ENCODE measurements at places on chromosomes 5 and 9.

DNA sequence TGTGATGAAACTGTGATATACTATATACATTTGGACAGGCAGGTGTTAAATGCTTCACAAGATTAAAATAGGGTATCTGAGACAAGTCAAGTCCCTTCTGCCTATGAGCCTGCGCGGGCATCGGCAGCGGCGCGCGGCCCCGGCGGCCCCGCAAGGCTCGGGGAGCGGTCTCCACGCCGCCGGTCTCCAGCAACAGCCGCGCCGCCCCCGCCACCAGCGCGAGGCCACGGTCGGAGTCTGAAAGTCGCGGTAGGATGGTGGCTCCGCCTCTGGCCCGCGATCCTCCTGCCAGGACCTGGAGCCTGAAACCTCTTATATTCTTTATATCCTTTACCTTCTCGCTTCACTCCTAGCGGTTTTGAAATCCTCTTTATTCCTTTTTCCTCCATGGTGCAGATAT is 99.4 kb downstream of the INSL6 start:
- no peak for DNase-seq

- DNase-seq = no peak
Observed at GRCh38 chr5:147406636-147407035, 103.2 kb downstream of the DPYSL3 start.

DNA sequence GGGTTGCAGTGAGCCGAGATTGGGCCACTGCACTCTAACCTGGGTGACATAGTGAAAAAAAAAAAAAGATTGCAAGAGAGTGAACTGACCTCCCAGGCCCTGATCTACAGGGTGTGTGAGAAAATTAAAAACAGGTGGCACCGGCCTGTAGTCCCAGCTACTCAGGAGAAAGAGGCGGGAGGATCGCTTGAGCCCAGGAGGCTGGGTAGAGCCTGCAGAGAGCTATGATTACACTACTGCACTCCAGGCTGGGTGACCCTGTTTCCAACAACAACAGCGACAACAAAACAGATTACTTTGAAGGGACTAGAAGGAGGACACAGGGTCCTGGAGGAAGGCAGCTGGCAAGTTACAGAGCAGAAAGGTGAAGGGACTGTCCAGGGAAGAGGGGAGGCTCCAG is 42.2 kb upstream of the FABP6 start:
- DNase-seq = no peak

GRCh38 chr5:144433140-144433822 is 262.6 kb downstream of the KCTD16 start:
- no peak for DNase-seq

DNA sequence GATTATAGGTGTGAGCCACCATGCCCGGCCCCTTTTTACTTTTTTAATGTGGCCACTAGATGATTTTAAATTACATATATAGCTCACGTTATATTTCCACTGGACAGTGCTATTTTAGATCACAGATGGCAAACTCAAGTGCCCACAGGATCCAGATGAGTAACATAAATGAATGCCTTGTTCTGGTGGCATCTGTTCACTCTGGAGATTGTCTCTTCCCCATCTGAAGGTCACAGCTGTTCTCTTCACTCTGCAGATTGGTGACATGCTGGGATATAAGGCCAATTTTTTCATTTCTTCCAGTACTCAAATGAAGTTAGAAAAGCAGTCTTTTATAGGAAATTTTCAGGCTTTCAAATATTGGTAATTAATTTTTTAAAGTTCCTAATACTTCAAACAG is 160.1 kb downstream of the DOCK8 start:
- DNase-seq = no peak

DNA sequence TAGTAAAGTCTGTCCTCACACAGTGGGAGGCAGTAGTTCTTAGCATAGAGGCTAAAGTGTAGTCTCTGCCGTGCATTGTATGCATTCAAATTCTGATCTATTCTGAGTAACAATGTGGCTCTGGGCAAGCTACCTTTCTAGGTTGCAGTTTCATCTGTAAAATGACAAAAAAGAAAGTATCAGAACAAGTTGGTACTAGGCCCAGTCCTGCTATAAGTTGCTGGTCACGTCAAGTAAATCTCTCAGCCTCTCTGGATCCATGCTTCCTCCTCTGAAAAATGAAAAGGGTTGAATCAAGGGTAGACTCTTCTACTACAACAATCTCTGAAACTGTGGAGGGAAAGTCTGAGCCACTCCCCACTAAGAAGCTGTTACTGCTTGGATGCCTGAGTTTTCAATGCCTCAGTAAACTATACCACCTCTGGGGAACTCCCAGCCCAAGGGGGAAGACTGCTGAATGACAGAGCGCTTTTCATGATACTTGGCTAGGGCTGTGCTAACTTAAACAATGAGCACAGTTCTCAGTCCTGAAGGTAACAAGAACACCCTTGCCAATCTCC is 34.5 kb upstream of the SPARC start:
- DNase-seq = no peak

- peak; percentile 24 for DNase-seq
Observed at GRCh38 chr9:96450613-96451528, 902 bp downstream of the HABP4 start.

GRCh38 chr5:67496051-67496450 is 299.5 kb upstream of the CD180 start:
- no peak for DNase-seq

GRCh38 chr9:89879701-89880100 is 274.9 kb downstream of the GADD45G start:
- no peak for DNase-seq

GRCh38 chr5:8869932-8870331 is 675.9 kb downstream of the SEMA5A start:
- no peak for DNase-seq

GRCh38 chr5:75886706-75887105 is 169.5 kb upstream of the POC5 start:
- no peak for DNase-seq
